ENCODE measurements at places on chromosomes 11 and 22.

DNA sequence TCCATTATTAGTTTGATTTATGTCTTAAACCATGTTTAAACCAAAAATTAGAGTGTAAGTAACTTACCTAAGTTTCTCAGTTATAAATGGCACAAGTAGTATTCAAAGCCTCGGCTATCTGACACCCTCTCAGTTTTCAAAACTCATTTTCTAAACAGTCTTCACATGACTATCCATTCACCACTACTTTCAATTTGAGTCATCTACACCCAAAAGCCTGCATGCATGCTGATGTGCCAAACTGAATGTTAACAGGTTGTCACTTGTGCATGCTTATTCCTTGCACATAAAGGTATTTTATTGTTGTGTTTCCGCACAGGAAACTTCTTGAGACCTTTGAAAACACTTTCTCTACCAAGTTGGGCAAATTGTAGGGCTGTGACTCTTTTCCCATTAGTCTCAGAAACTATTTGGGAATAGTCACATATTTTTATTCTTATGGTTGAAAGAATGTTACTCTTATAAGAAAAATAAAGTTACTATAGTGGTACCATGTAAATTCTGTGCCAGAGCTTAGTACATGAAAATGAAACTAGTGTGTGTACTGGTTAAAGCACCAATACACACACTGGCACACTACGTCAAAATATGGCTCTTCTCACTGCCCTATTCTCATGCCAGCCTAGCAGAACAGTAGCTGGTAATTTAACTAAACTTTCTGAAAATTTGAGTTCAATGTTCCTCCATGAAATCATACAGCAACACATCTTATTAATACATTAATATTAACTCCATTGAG is 2.2 kb upstream of the OR51E2 start:
- DNase-seq, result no peak

DNA sequence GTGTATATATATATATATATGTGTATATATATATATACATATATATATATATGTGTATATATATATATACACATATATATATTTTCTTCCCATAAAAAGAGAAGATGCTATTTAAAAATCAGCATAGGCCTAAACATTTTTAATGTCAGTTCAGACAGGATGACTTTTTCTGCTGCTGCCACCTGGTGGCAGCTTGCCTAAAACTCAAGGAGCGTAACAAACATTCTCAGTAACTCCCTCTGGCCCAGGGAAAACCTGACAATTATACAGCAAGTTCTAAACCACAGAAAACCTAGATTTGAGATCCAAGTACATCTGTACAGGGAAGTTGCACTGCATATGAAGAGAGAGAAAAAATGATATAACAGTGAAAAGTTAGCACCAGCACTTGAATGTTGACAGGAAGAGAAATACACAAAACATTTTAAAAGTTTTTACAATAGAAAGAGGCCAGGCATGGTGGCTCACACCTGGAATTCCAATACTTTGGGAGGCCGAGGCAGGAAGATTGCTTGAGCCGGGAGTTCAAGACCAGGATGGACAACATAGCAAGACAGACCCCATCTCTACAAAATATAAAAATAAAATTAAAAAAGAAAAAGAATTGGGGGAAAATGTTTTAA is 16.6 kb downstream of the OR8A1 start:
- DNase-seq, result no peak

DNA sequence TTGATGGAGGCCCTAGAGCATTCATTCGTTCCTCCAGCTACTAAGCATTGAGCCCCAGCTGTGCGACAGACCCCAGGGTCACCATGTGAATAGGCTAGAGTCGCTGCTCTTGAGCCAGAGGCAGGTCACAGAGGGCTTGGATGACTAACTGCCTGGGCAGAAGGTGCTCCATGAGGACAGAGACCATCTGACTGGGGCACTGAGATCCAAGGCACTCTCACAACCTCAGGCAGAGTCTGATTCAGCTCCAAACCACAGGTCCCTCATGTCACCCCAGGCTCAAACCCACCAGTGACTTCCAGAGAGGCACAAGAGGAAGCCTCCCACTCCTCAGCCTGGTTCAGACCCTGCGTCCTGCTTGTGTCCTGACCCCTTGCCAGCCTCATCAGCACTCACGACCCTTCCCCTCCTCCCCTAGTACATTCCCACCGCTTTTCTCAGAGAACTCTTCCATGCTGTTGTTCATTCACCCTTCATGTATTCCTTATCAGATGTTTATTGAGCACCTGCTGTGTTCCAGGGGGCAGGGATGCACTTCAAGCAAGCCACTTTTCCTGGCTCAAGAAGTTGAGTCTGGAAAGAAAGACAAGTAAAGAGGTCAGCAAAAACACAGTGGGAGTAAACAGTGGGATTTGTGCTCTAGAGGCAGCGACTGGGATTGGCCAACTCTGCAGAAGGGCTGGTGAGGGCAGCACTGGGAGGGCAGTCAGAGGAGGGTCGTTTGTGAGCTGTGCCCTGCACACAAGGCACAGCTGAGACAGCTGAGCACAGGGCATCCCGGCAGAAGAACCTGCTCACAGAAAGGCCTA is 9.3 kb downstream of the OAF start:
- no peak for DNase-seq

DNA sequence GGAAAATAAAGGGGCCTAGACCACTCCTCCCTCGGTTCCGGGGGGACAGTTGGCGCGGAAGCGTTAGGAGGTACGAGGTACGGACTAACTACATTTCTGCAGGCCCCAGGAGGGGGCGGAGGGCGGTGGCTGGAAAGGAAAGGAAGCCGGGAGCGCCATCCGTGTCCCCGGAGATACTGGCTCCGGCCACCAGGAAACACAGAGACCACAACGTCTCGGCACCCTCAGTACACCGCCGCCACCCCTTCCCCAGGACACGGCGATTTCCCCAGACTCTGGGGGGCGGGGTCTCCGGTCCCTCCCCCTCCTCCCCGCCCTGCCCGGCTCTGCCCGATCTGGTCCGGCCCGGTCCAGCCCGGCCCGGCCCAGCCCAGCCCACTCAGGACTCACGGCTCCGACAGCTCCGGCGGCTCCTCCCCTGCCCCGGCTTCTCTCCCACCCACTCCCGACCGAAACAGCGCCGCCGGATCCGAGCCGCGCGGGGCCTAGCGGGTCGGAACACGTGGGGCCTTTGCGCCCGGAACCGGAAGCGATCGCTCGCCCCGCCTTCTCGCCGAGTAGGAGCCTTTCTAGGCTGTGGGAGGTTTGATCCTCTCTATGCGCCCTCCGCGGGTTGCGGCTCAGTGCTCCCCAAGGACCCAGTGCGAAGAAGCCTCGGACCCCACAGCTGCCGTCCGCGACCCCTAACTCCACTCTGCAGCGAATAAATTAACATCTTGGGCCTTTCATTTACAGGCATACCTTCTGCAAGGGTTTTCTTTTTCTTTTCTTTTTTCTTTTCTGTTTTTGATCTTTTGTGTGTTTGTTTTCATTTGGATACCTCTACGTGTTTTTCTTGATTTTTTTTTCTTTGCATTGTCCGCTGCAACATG is at the start of gene ZNF202:
TSS of gene ZNF202 (minus strand) at position 502 of the 872 bp plus-strand sequence. CDS start 10,772 bp downstream, outside the sequence.
- peak; percentile 93 for DNase-seq

DNA sequence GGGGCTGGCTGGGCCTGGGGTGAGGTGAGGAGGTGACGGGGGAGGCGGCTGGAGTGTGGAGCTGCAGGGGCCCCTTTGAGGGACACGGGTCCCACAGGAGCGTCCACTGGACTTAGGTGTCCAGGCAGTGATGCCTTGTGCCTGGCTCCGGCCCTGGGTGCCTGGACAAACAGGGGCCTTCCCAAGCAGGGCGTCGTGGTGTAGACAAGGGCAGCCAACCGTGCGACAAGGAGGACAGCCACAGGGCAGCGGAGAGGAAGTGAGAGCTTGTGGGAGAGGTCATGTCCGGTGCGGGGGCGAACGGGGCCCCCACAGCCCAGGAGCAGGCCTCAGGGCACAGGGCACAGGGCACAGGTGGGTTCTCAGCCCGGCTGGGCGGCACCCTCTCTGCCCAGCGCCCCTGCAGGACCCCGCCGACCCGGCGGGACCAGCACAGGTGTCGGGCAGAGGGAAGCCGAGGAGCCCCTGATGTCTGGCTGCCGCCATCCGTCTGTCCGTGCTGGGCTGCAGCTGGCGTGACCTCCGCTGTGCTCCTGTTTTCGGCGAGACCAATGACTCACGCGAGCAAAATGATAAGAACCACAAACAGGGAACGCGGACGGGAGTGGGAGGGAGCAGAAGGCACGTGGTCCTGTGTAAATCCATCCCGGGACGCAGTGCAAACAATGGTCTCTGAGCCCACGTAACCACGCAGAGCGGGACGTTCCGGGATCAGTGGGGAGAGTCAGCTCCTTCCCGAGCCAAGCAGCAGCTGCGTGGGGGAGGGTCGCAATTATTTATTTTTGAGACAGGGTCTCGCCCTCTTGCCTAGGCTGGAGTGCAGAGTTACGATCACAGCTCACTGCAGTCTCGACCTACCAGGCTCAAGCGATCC is 49.1 kb upstream of the A4GALT start:
- DNase-seq, result no peak

DNA sequence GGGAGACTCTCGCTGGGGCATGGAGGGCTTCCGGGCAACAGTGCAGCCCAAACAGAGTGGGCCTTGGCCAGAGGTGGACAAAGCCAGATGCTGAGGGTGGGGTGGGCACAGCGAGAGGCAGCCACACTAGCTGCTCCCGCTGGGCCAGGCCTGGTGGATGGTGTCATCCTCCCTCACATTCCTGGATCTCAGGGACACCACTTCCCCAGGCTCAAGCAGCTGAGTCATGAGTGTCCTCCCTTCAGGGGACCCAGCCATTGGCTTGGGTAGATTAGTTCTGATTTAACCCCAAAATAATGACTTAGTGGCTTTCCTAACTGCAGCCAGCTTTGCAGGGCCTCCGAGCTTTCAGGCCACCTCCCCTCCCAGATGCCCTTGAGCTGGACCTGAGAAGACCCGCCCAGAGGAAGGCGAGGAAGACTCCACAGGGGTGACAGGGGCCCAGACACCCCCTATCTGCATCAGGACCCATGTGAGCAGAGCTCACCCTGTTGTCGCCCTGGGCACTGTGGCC is 25.9 kb upstream of the WNT7B start:
- DNase-seq, result no peak
